ENCODE measurements at places on chromosomes 13 and 19.

- no peak for DNase-seq
Observed at GRCh38 chr13:96651598-96651997, 342.7 kb downstream of the OXGR1 start.

DNA sequence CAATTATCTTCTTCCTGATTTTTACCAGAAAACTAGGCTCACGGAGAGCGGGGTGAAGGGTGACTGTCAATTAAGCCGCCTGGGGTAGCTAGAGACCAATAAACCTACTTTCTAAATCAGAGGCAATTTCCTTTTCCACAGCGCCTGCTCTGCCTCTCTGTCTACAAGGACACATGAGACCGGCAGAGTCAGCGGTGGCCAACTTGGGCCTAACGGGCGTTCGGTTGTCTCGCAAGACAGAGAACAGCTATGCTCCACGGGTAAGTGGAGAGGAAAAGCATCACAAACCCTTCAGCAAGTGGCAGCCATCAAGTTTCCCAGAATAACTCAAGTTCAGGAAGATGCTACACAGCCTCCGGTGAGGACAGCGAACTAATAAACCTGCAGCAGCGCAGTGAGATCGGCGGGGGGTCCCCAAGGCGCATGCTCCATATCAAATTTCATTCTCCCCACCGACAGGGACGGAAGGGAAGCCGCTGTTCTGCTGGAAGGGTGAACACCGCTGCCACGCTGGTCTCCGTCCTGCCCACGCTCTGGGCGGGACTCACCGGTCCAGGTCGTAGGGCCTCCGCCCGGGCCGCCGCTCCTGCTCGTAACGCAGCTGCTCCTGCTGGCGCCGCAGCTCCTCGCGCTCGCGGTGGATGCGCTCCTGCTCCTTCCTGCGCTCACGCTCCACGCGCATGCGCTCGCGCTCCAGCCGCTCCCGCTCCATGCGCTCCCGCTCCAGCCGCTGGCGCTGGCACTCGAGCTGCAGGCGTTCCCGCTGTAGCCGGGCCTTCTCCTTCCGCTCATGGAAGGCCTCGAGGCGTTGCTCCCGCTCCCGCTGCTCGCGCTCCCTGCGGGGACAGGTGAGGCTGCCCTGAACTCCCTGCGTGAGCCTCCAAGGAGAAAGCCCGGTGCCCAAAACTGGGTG lies 25.8 kb upstream of the TINCR start:
- DNase-seq = no peak

DNA sequence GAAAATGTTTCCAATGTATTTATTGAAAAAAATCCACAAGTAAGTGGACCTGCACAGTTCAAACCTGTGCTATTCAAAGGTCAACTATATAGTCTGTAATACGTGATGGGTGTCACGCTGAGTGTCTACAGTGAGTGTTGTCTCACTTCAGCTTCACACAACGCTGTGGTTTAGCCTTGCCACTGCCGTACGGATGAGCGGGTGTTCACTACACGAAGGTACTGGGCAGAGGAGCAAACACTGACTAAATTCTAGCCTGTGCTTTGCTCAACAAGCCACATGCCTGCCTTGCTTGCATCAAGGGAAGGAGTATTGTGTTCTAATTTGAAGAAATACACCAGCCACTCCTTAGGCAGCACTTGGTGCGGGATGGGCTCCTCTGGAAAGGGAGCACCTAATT lies 3.4 kb upstream of the FFAR3 start:
- no peak for DNase-seq

- DNase-seq = no peak
Observed at GRCh38 chr13:30690282-30691188, 44.8 kb upstream of the ALOX5AP start.

DNA sequence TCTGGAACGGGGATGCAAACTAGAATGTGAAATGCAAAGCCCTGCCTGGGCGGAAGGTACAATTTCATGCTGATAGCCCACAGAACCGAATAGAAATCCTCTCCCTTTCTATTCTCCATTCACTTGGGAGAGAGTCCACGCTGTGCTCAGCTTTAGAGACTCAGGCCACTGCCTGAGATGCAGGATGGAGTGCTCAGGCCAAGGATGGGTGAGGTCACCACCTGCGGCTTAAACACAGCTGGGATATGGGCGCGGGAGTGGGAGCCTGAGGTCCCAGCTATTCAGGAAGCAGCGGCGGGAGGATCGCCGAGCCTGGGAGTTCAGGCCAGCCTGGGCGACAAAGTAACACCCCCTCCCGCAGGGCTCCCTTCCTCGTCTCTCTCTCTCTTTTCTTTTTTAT lies 446 bp upstream of the ZNF83 start:
- DNase-seq = no peak

DNA sequence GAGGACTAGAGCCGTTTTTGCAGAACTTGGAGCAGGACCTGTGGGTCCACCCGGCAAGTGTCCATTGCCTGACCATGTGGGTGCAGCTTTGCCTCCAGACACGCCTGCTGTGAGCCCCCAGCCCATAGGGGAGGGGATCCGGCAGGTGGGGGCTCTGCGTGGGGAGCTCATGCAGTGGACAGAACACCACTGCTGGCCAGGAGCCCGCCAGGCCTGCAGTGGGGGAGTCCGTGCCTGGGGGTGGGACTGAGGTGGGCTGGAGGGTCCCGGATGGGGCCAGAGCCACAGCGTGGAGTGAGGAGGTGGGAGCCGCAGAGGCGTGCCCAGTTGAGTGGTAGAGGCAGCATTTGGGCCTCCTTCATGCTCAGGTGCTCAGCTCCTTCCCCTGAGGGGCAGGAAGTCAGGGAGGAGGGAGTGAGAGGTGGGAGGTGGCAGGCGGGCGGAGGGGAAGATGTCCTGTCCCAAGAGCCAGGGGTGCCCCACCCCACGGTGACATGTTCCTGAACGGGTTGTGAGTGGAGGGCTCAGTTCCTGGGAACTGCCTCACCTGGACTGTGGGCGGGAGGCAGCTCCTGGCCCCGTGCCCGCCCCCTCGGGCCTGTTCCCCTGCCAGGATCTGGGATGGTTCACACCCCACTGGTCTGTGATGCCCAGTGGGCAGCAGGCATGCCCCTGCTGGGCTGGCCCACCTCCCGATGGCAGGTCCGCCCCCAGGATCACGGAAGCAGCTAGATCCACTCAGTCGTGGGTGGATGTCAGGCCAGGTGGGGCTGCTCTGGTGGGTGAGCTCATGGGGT lies 8.8 kb downstream of the ADAT3 start:
- no peak for DNase-seq

GRCh38 chr19:37007587-37008220 lies 70.5 kb upstream of the ZNF420 start:
- DNase-seq = no peak

- DNase-seq = peak; percentile 1
Observed at GRCh38 chr13:37640499-37640898, 41.9 kb upstream of the POSTN start.

GRCh38 chr13:29676535-29676934 lies 81.0 kb upstream of the SLC7A1 start:
- DNase-seq = no peak

GRCh38 chr13:95784161-95784899 lies 107.4 kb downstream of the DNAJC3 start:
- DNase-seq = no peak

GRCh38 chr13:104854698-104855097 lies 1680.8 kb downstream of the EFNB2 start:
- DNase-seq = no peak

DNA sequence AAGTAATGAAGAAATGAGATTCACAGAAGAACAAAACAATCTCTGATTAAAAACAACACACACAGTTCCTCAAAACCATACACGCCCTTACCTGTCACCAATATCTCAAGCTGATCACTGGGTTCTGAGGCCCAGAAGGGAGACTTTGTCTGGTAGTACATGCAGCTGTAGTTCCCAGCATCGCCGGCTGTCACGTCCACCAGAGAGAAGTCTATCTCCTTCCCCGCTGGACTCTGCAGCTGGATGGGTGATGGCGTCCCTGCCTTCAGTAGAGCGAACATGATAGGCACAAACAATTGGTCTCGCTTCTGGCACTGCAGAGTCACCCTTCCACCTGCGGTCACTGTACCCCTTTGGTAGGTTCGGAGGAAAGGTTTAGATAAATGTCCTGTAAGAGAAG lies 7.3 kb downstream of the TARM1 start:
- DNase-seq = no peak

DNA sequence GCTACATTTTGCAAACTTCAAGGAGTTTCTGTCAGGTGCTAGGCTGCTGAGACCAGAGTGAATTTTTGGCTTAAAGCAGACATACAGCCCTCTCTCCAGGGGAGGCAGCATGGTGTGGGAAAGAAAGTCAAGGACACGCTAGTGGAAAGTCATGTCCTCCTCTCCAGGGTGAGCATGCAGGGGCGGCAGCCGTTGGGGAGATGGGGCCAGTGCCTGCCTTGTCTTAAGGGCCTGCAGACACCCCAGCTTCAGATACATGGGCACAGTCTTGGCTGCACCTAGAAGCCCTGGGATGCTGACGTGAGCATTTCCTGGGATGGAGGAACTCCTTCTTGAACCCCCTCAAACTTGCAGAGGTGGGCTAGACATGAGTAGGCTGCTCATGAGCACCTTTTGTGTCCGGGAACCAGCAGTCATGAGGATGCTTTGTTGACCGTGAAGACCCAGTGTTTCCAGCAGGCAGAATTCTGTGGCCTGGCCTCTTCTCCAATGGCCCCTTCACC lies 43.3 kb upstream of the PEPD start:
- no peak for DNase-seq

DNA sequence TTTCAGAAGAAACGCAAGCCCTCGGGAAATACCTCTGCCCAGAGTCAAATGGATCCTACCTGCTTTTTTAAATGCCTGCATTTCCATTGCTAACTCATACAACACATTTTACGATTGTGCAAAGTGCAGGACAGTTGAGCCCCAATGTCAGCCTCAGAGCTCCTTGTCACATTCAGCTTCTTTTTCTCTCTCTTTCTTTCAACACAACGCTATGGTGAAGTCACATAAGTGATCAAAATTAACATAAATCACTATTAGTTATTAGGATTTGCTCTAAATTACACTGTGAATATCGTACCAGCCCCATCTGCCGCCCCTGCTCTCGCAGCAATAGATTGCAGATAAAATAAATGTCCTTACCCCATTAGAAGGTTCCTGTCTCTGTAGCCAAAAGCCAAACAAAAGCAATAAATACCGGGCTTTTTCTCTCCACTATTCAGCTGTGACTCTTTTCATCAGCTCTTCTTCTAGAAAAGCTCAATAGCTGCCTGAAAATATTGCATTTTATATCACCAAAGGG lies 8.8 kb downstream of the POU4F1 start:
- DNase-seq = no peak

- no peak for DNase-seq
Observed at GRCh38 chr13:113784645-113785024, 25.6 kb downstream of the TMEM255B start.

DNA sequence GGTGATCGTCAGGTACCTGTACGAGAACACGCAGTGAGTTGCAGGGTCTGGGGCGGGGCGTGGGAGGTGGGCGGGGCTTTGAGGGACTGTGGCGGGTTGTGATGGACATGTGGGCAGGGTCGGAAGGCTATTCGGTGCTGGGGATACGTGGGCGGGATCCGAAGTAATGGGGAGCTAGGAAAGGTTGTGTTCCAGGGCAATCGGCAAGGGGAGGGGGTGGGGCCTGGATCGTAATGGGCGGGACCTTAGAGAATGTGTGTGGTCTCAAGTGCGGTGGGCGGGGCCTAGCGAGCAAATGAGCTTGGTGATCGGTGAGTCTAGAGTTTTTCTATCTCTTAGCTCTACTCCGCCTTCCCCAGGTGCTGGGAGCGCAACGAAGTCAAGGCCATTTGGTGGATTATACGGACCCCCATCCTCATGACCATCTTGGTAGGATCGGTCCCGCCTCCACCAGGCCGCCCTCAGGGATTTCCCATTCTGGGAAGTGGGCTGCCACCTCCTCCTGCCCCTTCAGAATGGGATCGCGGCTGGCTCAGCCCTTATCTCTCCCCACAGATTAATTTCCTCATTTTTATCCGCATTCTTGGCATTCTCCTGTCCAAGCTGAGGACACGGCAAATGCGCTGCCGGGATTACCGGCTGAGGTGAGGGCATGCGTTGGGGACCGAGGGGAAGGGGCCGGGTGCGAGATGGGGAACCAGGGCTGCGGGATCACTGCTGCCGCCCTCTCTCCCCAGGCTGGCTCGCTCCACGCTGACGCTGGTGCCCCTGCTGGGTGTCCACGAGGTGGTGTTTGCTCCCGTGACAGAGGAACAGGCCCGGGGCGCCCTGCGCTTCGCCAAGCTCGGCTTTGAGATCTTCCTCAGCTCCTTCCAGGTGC lies 9.6 kb downstream of the GIPR start:
- no peak for DNase-seq

DNA sequence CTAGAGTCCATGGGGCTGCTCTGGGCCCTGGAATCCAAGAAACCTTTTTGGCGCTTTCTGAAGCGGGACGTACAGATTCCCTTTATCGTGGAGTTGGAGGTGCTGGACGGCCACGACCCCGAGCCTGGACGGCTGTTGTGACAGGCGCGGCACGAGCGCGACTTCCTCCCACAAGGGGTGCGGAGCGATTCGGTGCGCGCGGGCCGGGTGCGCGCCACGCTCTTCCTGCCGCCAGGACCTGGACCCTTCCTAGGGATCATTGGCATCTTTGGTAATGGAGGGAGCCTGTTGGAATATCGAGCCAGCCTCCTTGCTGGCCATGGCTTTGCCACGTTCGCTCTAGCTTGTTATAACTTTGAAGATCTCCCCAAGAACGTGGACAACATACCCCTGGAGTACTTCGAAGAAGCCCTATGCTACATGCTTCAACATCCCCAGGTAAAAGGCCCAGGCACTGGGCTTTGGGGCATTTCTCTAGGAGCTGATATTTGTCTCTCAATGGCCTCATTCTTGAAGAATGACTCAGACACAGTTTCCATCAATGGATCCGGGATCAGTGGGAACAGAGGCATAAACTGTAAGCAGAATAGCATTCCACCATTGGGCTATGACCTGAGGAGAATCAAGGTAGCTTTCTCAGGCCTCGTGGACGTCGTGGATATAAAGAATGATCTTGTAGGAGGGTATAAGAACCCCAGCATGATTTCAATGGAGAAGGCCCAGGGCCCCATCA lies 3.5 kb upstream of the ZFP82 start:
- no peak for DNase-seq

DNA sequence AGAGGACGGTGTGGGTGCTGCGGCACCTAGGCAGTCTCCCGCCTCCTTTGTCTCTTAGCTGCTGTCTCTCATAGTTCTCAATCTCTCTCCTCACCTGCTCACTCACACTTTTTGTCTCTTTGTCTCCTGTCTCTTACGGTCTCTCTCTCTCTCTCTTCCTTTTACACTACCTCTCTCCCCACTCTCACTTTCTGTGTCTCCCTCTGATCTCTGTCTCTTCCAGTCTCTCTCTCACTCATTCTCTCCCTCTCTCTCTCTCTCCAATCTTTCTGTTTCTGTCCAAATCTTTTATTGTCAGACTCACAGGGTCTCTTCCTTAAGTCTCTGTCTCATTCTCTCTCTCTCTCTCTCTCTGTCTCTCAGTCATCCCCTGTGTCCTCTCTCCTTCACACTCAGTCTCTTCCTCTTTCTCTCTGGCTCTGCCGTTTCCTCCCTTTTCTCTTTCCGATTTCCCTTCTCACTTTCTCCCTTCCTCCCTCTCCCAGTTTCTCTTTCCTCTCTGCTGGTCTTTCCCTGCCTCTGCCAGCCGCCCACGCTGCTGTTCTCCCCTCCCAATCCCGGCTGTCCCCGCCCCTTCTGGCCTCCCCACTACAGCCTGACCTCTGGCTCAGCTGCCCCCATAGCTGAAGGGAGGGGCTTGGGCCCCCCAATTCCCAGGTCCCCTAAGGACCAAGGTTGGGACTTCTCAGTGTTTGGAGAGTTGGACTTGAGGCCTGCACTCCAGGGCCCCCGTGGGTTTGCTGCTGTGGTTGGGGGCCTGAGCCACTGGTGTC lies at the start of gene PLEKHA4:
Gene PLEKHA4, minus strand, starts transcription at position 504 of the 773 bp plus-strand sequence. CDS start 997 bp downstream, outside the sequence.
- no peak for DNase-seq

Data from Jurkat, Clone E6-1 (cell line).